ENCODE measurements at places on chromosomes 4 and X.

DNA sequence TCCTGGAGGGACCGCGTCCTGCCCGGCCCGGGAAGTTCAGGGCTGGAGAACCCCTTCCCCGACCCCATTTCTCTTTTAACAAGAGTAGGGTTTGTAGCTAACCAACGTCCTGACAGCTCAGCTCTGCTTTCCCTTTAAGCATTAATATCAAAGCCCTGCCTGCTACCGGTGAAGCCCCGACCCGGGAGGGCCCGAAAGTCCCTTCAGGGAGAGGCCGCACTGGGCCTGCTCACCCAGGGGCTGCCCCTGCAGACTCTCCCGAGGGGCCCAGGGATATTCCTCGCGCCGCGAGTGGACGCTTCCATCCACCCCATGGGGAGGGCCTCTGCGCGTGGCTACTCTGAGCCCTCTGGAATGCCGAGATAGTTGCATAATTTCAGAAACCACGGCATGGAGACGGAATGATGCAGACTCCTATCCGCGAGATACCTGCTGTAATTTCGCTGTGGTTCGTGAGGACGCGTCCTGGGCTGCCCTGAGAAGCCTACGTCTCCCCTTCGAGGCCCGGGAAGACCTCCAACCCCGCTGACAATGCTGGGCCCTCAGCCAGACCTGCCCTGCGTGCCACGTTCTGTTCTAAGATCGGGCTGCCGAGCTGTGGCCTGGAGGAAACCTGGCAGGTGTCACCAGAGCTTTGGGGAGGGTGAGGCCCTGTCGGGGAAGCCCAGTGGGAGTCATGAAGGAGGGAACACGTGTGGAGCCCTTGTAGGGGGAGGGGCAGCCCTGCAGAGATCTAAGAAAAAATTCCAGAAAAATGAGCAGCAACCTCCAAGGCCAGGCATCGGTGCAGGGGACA, 999 bp upstream of the CTBP1 start:
- DNase-seq: peak; percentile 54

- DNase-seq: no peak
These were observed 147.8 kb downstream of the GRIA3 start for GRCh38 chrX:123331859-123332258.

DNA sequence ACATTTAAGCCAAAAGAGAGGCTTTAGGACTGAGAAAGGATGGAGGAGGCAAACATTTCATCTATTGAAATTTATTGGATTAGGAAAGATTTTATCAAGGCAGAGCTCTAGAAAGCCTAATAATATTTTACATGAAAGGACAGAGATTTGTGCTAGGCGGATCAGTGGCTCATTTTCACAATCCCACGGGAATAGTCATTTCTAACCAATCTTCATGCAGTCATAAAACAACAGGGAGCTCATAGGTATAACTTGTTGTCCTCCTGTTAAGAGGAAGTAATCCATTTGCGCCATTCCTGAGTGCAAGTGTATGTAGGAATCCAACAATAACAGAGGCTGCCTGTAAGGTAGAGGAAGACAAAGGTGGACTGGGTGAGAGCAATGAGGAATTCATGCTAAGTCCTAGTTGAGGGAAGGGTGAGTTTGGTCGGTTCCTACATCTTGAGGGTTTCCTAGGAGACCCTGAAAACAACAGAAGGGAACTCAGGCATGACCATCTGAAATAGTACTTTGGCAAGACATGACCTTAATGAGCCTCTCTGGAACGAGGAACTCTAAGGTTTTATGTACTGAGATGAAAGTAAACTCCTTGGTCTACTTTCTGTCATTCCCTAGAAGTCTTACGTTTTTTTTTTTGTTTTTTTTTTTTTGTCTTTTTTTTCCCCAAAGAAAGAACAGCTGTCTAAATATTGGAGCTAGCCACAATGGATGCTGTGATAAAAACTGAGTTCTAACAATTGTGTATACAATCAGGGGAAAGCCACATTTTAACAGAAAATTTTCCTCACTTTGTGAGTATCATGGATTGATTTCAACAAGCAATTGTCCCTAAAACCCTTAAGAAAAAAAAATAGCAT, 89.7 kb downstream of the GEMIN8 start:
- DNase-seq: no peak

- no peak for DNase-seq
These were observed 145.5 kb upstream of the FGF13 start for GRCh38 chrX:138856881-138857604.

GRCh38 chr4:55132775-55133174, 7.4 kb upstream of the KDR start:
- no peak for DNase-seq

GRCh38 chr4:173485164-173485563, 44.9 kb downstream of the HAND2 start:
- DNase-seq: no peak

DNA sequence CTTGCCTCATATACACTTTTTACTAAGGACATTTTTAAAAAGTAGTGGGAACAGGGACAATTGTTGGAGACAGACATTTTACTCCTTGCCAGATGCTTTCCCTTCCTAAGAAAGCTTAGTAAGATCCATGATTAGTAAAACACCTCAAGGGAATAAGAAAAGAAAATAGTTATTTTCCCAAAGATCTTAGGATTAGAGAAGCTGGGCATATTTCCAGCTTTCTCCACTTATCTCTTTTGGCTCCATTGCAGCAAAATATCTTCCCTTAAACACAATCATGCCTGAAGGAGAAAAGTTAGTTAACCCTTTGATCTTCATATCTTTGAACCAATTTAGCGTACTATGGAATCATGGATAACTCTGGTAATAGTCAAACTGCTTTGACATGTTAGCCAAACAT, 257.9 kb downstream of the PCDH18 start:
- no peak for DNase-seq

DNA sequence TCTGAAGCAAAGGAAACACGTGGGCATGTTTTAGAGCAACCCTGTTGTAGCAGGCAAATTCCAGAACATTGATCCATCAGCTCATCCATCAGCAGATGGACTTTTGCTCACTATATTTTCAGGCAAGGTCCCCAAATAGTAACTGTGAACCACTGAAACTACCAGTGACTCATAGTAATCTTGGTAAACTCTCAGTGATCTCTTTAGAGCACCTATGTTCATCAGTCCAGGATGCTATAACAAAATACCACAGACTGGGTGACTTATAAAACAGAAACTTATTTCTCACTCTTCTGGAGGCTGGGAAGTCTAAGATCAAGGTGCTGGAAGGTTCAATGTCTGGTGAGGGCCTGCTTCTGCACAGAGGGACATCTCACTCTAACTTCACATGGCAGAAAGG, 28.9 kb upstream of the BTC start:
- DNase-seq: no peak

GRCh38 chrX:10423716-10424115, 196.7 kb downstream of the MID1 start:
- no peak for DNase-seq

DNA sequence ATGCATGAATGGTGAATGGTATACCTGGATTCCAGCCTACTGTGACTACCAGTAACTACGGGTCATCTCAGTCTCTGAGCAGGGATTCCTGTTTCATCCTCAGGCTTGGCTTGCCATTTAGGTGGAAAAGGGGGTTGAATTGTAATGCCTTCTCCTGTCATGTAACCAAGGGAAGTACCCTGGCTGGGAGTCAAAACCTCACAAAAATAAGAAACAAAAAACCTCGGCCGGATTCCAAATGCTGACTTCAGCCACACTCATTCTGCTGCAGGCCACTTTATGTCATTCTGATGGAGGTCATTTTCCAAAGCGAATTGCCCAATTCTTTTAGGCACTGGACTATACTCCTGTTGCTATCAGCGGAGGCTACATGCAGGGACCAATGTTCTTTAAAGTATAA, 324.7 kb downstream of the LDB2 start:
- no peak for DNase-seq

GRCh38 chrX:107871136-107871535, 45.5 kb downstream of the MID2 start:
- DNase-seq: no peak

- DNase-seq: no peak
These were observed 497.6 kb downstream of the CCSER1 start for GRCh38 chr4:90624781-90625180.

GRCh38 chr4:70518716-70519115, 347 bp downstream of the AMTN start:
- DNase-seq: no peak

GRCh38 chrX:106952089-106952488, 31.9 kb downstream of the CLDN2 start:
- no peak for DNase-seq

GRCh38 chr4:6556263-6556662, 18.7 kb upstream of the MAN2B2 start:
- no peak for DNase-seq

DNA sequence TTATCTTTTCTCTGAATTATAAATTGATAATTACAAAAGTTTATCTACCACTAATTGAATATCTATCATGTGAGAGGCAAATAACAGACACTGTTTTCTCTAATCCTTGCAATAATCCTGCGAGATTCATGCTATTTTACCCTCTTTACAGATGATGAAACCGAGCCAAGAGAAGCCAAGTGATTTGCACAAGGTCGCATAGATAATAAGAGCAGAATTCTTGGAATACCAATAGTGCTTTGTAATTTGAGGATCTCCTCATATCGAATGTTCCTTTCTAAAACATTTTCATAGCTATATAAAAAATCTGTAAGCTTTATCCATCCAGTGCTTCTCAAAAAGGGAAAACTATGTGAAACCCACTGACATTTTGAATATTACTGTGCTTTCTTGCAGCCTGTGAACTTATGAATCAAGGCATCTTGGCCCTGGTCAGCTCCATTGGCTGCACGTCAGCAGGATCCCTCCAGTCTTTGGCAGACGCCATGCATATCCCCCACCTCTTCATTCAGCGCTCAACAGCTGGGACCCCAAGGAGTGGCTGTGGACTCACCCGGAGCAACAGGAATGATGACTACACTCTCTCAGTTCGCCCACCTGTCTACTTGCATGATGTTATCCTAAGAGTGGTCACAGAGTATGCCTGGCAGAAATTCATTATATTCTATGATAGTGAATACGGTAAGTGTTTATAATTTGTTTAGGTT, 743.8 kb upstream of the ATOH1 start:
- DNase-seq: no peak

- DNase-seq: no peak
These were observed 5.0 kb upstream of the SLAIN2 start for GRCh38 chr4:48336146-48336870.

GRCh38 chr4:75698162-75698962, 25.2 kb upstream of the G3BP2 start:
- DNase-seq: no peak

GRCh38 chrX:46628460-46629371, 55.2 kb downstream of the CHST7 start:
- peak; percentile 20 for DNase-seq

DNA sequence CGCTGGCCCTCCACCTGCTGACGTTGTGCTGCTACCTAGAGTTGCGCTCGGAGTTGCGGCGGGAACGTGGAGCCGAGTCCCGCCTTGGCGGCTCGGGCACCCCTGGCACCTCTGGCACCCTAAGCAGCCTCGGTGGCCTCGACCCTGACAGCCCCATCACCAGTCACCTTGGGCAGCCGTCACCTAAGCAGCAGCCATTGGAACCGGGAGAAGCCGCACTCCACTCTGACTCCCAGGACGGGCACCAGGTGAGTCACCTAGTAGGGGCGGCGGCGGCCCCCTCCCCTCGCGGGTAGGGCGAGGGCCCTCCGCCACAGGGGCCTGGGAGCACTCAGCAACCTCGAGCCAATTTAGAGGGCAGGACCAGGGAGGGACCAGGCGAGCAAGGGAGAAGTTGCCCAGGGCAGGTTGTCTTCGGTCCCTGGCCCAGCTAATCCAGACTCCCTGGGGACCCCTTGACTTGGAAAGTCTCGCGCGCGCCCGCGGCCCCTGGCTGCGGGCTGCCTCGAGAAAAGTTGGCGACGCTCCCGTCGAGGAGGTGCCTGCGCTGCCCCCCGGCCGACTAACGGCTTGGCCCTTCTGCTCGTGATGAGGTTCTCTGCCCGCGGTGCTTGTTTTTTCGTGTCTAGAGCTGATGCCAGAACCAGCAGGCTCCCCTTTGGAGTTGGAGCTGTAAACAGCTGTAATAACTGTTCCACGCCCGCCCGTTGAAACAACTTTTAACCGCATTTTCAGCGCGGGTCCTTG, 717 bp downstream of the EDA start:
- DNase-seq: peak; percentile 17

- no peak for DNase-seq
These were observed 1956.2 kb upstream of the AGA start for GRCh38 chr4:179398414-179398813.

- DNase-seq: no peak
These were observed 9.2 kb downstream of the VCX start for GRCh38 chrX:7852166-7852565.

DNA sequence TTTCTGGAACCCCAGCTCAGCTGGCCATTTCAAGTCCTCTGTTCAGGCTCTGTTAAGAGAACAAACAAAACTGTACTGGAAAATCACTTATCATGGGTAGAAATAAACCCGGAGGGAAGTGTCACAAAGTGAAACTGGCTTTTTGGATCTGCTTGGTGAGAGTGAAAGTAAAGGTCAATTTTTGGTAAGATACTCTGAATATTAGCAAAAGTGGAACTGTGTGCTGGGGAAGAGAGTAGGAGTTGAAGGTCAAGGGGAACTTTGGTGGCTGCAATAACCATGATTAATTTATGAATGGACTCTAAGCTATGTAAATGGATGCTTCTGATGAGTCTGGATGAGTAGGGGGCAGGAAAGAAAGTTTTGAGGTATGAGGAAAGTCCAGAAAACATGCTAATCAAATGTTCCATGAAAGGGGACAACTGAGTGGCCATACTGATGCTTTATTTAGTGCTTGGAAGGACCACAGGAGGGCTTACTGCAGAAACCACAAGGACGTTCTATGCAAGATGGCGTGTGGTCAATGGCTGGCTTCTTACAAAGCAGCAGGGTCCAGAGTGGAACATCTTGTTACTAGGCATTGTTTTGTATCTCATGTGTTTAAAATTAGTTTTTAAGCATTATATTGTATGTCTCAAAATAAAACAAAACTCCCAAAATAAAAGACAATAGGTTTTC, 36.8 kb upstream of the TNIP3 start:
- no peak for DNase-seq

GRCh38 chr4:26648260-26648659, 64.4 kb downstream of the TBC1D19 start:
- no peak for DNase-seq
